ENCODE measurements at places on chromosomes 6 and 20.

DNA sequence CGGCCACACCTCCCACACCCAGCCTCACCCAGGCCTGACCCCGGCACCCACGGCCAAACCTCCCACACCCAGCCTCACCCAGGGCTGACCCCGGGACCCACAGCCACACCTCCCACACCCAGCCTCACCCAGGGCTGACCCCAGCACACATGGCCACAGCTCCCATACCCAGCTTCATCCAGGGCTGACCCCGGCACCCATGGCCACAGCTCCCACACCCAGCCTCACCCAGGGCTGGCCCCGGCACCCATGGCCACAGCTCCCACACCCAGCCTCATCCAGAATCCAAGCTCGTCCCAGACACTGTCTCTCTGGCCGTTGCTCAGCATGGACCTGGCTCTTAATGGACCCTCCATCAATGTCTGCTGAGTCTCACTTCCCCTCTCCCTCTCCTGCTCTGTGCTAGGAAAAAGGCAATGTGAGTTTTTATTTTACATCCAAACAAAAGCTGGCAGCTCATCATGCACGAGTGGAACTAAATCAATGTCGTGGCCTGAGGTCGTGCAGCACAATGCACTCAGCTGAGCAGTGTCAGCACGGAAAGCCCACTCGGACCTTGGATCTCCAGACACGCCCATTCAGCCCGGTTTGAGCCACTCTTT, 36.1 kb downstream of the NINL start:
- DNase-seq, result no peak

GRCh38 chr6:16572943-16573342, 188.3 kb downstream of the ATXN1 start:
- no peak for DNase-seq

DNA sequence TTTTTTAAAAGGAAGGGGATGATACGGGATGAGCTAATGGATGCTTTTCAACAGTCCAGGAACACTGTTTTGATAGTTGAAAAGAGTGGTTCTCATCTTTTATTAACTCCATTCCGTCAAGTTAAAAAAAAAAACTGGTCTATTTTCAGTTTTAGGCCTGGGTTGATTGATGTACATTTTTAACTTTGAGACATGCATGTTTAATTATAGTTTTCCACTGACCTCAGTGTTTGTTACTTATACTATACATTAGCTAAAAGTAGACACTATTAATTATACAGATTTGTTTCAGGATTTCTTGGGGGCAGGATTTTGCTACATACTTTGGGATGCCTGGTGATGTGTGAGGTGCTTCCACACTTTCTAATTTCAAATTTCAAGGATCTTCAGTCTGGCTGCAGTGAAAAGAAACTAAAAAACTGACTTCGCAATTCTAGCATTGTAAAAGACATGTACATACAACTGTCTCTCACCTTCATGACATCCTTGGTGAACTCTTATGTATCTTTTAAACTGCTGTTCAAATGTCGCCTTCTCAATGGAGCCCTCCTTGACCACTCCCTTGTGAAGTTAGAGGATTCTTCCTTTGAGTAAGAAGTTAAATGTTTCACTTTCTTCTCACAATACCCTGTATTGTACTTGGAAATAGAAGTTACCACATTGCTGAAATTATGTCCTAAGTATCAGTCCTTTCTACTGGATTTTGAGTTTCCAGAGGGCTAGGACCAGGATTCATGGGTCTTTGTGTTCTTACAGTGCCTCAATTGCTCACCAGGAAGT, 101.7 kb downstream of the TSHZ2 start:
- DNase-seq, result no peak

DNA sequence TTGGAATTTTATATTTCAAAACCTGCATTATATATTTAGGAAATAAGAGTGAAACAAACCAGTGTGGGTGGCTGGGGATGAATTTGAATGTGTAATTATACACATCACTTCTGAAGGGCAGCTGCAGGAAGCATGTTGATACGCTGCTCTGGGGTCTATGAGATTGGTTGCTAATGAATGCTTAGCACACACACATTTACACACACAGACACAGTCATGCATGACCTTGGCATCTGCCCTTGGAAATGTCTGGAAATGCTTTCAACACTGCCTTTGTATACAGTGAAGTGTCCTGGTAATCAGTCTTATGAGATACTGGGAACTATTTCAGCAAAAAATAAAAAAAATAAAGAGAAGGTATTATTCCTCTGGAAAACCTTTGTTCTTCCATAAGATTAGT, 83.4 kb downstream of the ELOVL4 start:
- no peak for DNase-seq

DNA sequence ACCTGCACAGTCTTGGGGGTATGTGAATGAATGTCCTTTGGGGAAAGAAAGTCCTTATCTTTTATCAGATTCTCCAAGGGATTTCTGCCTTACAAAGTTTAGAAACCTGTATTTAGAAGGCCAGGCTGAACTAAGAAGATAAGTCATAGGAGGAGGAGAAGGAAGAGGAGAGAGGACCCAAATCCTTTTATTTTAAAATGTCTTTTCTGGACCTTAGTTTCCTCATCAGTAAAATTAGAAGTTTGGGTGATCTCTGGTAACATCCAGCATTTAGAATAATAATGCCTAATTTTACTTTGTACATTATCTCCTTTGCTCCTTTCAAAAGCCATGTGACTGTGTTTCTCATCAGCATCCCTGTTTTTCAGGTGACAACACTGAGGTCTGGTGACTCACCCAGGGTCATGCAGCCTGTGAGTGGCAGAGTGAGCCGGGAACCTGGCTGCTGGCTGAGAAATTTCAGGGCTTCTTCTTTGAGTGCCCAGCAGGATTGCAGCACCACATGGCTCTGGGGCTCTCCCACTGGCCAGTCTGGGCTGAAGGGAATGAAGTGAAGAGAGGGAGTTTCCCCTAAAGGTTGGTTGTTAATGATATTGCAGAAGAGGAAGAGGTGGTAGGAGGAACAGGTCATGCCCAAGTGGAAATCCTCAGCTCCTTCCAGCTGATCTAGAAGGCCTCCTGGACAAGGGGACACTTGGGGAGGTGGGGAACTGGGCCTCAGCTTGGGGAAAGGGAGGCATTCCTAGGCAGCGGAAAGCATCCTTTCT, 34.0 kb downstream of the VEGFA start:
- no peak for DNase-seq

DNA sequence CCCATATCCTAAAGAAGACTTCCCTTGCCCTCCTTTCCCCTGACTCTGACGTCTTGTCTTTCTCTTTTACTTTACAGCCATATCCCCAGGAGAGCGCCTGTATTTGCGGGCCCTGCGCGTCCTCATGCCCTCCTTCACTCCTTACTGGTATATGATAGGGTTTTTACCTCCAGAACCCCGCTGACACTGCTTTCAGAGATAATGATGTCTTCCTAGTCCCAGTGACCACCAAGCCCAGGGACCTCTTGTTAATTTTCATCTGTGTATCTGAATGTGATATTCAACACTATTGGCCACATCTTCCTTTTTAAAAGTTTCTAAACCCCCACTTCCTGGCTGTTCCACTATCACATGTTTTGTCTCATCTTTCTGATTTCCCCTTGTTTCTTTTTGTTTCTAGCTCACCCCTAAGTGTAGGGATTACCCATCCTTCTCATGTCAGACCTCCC, 102.0 kb downstream of the HIVEP1 start:
- no peak for DNase-seq

GRCh38 chr6:48449002-48449401, 338.0 kb upstream of the PTCHD4 start:
- no peak for DNase-seq

DNA sequence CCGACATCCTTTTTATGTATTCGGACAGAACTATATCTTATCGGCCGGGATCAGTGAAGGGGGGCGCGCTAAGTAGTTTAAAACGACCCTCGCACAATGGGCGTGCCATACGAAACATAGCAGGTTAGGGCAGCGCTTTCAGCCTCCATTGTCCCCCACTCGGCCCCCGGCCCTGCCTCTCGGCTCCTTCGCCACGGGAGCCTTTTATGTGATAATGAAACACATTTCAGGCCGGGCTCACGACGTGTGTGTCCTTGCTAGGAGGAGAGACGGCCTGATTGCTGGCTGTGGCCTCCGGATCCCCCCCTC, 5.3 kb downstream of the FOXA2 start:
- DNase-seq, result no peak

Measured in activated T-cell treated with anti-CD3 and anti-CD28 coated beads for 1 hour (primary cell).